ENCODE measurements at places on chromosomes 6 and 20. TPM values are rescaled to one million over a fixed set of nuclear protein-coding genes. Genes with fewer than 3 reads are reported as not detected.

- no peaks in the 10 kb centered on the region for H3K36me3 ChIP-seq
- no peak for DNase-seq
- no peaks in the 10 kb centered on the region for H3K4me1 ChIP-seq
- no peaks in the 10 kb centered on the region for H3K27me3 ChIP-seq
Observed at GRCh38 chr6:97677626-97678025, 394.6 kb upstream of the MMS22L start.

- no peaks in the 10 kb centered on the region for H3K27me3 ChIP-seq
- H3K4me1 ChIP-seq, result no peaks in the 10 kb centered on the region
- H3K27ac ChIP-seq, result no peak overlapping the region
- no peak for DNase-seq
Observed at GRCh38 chr6:24536466-24536865, 41.7 kb downstream of the ALDH5A1 start.

The KLHDC3 gene
- total RNA-seq, result 52.2 TPM

DNA sequence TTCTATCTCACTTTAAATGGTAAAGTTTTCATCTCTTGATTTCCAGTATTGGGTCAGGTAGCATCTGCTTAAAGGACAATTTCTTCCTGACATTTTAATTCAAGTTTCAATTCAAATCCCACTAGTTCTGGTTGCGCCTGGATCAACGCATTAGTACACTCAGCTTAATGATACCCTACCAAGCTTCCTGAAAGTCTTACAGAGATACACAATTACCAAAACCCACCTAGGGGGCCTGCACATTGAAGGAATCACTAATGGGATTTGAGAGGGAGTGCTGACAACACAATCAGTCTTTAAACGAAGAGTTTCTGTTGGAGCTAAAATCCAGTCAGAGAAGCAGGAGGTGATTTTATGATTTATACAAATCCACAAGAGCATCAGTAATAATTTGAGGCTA lies 293.0 kb downstream of the PHF3 start:
- H3K27ac ChIP-seq, result no peak overlapping the region
- H3K4me1 ChIP-seq, result no peaks in the 10 kb centered on the region
- no peaks in the 10 kb centered on the region for H3K27me3 ChIP-seq
- no peak for DNase-seq
- H3K4me3 ChIP-seq, result no peak overlapping the region

GRCh38 chr6:89637960-89638319 lies 607 bp downstream of the LYRM2 start:
- peak overlapping the region; percentile 99 for H3K27ac ChIP-seq
- peaks cover 15% of the 10 kb centered on the region for H3K4me1 ChIP-seq
- no peaks in the 10 kb centered on the region for H3K36me3 ChIP-seq
- H3K27me3 ChIP-seq, result no peaks in the 10 kb centered on the region

GRCh38 chr6:107059606-107060005 lies 31.6 kb downstream of the MTRES1 start:
- H3K4me3 ChIP-seq, result no peak overlapping the region
- peaks cover 18% of the 10 kb centered on the region for H3K4me1 ChIP-seq
- H3K36me3 ChIP-seq, result no peaks in the 10 kb centered on the region
- no peaks in the 10 kb centered on the region for H3K27me3 ChIP-seq

DNA sequence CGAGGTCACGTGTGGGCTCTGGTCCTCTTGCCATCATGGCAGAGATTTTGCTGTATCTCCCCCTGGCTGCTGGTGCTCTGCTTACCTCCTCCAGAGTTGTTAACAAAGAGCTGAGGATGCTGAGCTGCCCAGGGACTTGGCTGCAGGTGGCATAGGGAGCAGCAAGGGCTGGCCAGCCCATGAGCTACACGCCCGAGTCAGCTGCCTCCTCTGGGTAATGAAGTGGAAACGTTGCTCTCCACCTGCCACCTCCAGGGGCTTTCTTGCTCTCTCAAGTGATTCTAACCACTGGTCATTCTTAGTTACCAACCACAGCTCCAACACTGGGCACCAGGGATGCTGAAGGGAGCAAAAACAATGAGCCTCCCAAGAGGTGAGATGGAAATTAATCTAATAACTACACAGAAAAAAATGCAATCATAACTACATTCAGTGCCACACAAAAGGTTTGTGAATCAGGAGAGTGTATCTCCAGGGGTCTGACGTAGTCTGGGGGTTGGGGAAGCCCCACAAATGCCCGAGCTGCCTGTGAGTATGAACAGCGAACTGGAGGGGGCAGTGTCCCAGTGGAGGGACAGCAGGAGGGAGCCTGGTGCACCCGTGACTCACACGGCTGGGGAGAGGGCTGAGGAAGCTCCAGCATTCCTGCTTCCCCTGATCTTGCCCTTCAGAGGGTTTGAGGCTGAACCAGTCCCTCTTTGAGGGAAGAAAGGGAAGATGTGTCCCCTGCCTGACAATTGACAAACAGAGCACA lies 78.7 kb downstream of the CDH26 start:
- DNase-seq, result no peak
- no peak overlapping the region for H3K4me3 ChIP-seq
- no peaks in the 10 kb centered on the region for H3K4me1 ChIP-seq
- H3K27ac ChIP-seq, result no peak overlapping the region

The TOP1 gene
- total RNA-seq, result 45.9 TPM

DNA sequence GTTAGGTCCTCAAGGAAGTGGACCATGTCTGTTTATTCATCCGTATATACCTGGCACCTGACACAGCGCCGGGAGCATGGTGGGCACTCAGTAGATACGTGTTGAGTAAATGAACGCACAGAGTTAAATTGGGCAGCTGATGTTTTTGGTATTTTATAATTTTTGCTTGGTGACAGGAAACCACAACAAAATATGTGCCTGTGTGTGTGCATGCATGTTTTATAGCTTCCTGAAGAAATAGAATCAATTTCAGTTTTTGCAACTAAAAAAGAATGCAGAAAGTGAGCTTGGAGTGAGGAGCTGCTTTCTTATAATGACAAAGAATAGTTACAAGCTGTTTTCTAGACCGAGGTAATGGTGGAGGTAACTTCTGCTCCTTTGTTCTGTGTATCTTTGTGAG lies 91.4 kb downstream of the PLCB4 start:
- no peak overlapping the region for H3K27ac ChIP-seq
- no peaks in the 10 kb centered on the region for H3K27me3 ChIP-seq
- no peak overlapping the region for H3K4me3 ChIP-seq
- no peaks in the 10 kb centered on the region for H3K4me1 ChIP-seq
- DNase-seq, result no peak

DNA sequence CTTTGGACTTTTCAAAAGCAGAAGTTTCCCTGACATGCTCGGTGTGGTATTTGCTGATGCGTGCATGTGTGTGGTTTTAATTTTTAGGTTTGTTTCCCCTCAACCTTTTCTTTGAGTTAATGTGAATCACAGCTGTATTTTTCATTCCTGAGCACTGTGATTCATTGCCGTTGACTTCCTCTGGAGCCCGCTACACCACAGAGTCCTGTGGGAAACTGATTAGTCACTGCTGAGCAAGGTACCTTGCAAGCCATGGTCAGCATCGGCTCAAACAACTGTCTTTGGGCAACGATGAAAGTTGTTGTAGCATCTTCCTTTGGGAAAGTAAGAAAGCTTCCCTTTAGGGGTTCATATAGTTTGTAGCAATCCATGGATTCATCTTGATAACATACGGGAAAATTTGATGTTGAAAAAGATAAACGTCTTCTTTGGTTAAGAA lies 57.5 kb downstream of the RIN2 start:
- H3K4me3 ChIP-seq, result peak overlapping the region; percentile 24
- peaks cover 46% of the 10 kb centered on the region for H3K4me1 ChIP-seq
- no peaks in the 10 kb centered on the region for H3K27me3 ChIP-seq
- no peaks in the 10 kb centered on the region for H3K36me3 ChIP-seq

DNA sequence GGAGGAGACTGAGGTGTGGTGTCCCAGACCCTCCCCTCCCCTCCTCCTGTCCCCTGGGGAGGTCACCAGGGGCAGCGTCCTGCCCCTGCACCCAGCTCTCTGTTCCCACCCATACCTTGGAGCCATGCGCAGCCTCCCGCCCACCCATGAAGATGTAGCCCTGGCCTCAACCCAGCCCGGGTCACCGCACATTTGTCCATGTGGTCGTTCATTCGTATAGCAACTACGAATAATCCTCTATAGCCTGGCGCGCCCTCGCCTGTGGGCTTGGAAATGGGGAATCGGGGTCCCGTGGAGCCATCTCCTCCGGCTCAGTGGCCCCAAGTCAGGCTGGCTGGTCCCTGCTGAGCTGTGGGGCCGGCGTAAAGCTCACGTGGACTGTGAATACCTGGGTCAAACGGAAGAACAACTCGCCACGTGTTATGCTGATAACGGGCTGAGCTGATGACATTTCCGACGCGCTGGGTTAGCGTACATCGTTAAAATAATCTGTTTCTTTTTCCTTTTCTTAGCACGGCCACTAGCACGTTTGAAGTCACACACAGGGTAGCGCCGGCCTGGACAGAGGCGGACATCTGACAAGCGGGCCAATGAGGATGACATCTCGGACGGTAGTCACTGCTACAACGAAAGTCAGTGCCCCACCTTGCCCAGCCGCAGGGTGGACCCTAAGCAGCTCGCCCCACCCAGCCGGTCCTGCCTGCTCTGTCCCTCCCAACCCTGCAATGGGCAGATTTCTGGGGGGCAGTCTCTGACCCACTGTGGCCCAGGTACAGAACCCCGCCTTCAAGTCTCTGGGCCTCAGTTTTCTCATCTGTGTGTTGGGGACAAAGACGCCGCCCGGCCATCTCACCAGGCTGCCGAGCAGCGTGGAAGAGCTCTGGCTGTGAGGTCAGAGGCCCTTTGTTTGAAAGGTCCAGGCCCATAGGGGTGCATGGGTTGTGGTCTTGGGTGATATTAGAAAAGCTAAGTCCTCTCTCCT lies 19.8 kb upstream of the RBBP8NL start:
- H3K27ac ChIP-seq, result no peak overlapping the region
- no peak for DNase-seq
- no peaks in the 10 kb centered on the region for H3K4me1 ChIP-seq
- no peak overlapping the region for H3K4me3 ChIP-seq

The SPTLC3 gene
- total RNA-seq, result not detected

GRCh38 chr6:138726066-138726756 lies 47.4 kb upstream of the CCDC28A start:
- no peak overlapping the region for H3K27ac ChIP-seq
- H3K4me3 ChIP-seq, result no peak overlapping the region
- no peaks in the 10 kb centered on the region for H3K27me3 ChIP-seq

DNA sequence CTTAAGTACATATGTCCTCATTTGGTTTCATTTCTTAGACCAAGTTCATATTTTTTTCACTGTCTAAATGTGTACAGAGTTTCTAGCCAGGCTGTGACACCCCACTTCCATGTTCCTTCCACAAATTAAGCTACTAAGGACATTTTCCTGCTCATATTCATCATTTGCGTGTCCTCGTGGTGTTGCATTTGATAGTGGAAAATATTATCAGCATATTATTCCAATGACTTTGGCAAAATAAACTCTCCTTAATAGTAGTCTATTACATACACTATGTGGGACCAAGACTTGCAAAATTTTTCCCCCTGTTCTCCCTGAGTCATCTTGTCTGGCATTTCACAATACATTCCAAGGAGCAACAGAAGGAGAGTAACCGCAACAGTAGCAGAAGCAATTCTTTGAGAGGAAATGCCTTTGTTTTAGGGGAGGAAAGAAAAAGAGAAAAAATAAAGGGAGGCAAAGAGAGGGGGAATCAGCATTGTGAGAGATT lies 599.2 kb downstream of the COL12A1 start:
- no peaks in the 10 kb centered on the region for H3K36me3 ChIP-seq
- no peak overlapping the region for H3K27ac ChIP-seq
- no peaks in the 10 kb centered on the region for H3K4me1 ChIP-seq
- no peaks in the 10 kb centered on the region for H3K27me3 ChIP-seq
- DNase-seq, result no peak

DNA sequence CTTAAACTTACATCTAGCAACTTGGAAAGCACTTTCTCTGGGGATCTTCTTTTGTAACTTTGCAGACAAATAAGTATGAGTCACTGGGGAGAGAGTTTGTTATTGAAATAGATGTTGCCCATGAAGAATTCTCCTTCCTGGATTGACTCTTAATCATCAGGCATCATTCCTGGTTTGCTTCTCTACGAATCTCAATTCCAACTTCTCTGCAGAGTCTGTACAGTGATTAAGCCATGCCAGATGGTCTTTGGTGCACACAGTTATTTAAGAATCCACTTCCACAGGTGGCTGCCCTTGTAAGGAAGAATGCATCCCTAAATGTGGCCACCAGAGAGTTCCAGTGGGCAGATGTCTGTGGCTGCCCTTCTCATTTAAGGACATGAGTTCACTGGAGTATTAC lies 25.7 kb downstream of the MYCT1 start:
- no peaks in the 10 kb centered on the region for H3K27me3 ChIP-seq
- H3K36me3 ChIP-seq, result no peaks in the 10 kb centered on the region
- no peak overlapping the region for H3K27ac ChIP-seq
- no peaks in the 10 kb centered on the region for H3K4me1 ChIP-seq
- DNase-seq, result no peak

The PEX6 gene
- 17.1 TPM for total RNA-seq

DNA sequence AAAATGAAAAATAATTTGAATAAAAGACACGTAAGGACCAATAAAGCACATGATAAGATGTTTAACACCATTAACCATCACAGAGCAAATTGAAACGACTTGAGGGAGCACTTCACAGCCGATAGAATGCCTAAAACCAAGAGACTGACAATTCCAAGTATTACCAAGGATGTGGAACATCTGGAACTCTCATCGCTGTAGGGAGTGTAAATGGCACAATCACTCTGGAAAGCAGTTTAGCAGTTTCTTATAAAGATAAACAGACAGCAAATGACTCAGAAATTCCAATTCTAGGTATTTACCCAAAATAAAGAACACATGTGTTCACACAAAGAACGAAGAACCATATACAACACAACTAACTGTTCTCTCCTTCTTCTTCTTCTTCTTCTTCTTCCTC lies 8.5 kb upstream of the UBD start:
- H3K4me3 ChIP-seq, result no peak overlapping the region
- DNase-seq, result no peak
- peaks cover 10% of the 10 kb centered on the region for H3K27me3 ChIP-seq
- H3K36me3 ChIP-seq, result no peaks in the 10 kb centered on the region
- H3K4me1 ChIP-seq, result peaks cover 9% of the 10 kb centered on the region

DNA sequence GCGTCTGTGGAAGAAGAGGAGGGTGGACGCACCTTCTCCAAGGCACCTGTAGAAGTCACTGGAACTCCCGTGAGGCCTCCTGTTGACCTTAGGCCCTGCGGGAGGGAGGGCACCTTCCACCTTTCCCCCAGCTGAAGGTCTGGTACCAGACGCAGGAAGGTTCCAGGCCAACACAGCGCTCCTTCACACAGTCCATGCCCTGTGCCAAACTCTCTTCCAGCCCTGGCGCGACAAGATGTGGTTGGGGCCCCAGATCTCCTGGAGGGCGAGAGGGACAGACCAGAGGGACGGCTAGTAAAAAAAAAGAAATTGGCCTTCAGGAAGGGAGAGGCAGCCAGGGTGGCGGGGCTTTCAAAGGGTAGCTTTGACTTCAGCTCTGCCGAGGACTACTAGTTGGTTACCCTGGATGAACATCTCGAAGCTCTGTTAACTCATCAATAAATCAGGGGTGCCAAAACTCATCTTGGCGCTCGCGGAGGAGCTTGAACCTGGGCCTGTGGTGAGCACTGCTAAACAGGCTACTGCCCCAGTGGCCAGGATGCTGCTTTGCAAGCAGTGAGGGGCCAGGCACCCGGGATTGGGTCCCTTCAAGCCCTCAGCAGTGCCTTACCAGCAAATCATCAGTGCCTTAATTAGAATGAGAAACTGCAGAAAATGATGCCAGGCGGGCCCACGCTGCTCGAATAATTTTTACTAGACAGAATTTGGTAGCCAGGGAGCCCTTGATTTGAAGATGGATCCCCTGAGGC lies 14.9 kb downstream of the AARS2 start:
- peaks cover 19% of the 10 kb centered on the region for H3K4me1 ChIP-seq
- H3K27me3 ChIP-seq, result peaks cover 21% of the 10 kb centered on the region
- no peak for DNase-seq

GRCh38 chr6:17712576-17712975 lies 5.9 kb upstream of the NUP153 start:
- no peak overlapping the region for H3K27ac ChIP-seq
- no peaks in the 10 kb centered on the region for H3K4me1 ChIP-seq
- H3K4me3 ChIP-seq, result no peak overlapping the region
- H3K36me3 ChIP-seq, result no peaks in the 10 kb centered on the region

The TRPC4AP gene
- total RNA-seq, result 73.2 TPM
